CD4-positive, alpha-beta T cell treated with Interleukin-6 at 100 ng/mL for 8 hours (primary cell): ENCODE measurements at places on chromosomes 12 and 14.

GRCh38 chr14:69003626-69004025 lies 24.5 kb upstream of the ACTN1 start:
- no peak for DNase-seq

GRCh38 chr12:52920937-52921336 lies 16.1 kb upstream of the KRT8 start:
- DNase-seq, result no peak

GRCh38 chr12:99618657-99619056 lies 28.9 kb upstream of the GARIN6 start:
- DNase-seq, result no peak

DNA sequence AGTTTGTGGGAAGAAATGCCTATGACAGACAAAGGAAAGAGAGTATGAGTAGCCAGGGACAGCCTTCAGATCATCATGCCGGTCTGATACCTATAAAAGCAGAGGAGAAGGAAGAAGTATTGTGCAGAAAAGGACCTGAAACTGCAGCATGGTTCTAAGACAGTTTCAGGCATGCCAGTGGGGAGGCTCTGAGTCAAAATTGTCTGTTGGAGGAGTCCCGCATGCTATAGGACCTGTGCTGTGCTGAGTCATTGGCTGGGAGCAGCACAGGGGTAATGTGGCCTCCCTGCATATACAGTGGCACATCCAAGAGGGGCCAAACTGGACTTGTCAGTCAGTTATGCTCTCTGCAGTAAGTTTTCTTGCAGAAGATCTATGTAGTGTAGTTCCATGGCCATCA lies 40.7 kb downstream of the NEUROD4 start:
- no peak for DNase-seq

GRCh38 chr14:66273261-66273832 lies 212.8 kb upstream of the CCDC196 start:
- no peak for DNase-seq

DNA sequence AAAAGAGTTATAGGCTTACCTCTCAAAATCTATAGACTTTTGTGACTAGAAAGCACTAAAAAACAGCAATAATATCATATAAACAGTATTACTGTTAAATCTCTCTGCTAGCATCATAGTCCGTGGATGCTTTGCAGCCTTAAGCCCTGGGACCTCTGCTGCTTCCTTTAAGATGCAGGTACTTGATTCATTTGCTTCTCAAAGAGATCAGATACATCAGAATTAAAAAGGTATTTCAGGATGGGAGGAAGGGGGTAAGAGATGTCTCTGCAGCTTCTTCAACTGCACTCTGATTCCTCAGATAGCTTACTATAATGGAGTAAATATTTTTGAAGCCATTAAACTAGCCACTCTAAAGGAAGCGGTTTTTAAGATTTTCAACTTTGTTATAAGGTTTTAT lies 49.3 kb downstream of the PAPLN start:
- no peak for DNase-seq

GRCh38 chr12:119528241-119528640 lies 65.3 kb upstream of the TMEM233 start:
- DNase-seq, result no peak

- no peak for DNase-seq
Measured at GRCh38 chr14:89920056-89920455, 34.5 kb downstream of the EFCAB11 start.

DNA sequence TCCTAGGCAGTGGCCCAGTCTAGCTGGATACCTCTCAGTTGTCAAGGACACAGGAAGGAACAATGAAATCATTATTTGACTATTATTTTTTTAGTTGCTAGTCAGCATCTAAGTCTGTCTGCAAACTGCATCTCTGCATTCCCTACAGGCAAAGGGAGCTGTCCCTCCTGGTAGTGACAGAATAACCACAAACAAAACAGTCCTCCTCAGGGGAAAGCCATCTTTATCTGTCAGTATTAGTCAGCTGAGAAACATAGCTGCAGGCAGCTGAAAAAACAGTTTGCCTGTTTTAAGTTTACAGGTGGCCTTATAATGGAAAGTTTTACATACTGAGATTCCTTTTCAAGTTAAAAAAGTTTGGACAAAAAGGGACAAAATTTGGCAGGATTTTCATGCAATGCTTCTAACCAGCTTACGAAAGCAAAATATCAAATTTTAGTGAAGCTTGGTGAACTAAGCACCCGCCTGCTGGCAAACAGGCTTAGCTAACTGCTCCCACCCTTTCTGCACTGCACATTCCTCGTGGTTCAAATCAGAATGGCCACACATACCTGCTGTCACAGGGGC lies 29.5 kb downstream of the SLC25A21 start:
- DNase-seq, result no peak

GRCh38 chr12:58615576-58615975 lies 304.7 kb downstream of the LRIG3 start:
- no peak for DNase-seq

GRCh38 chr14:54647378-54647777 lies 80.5 kb downstream of the SAMD4A start:
- no peak for DNase-seq

DNA sequence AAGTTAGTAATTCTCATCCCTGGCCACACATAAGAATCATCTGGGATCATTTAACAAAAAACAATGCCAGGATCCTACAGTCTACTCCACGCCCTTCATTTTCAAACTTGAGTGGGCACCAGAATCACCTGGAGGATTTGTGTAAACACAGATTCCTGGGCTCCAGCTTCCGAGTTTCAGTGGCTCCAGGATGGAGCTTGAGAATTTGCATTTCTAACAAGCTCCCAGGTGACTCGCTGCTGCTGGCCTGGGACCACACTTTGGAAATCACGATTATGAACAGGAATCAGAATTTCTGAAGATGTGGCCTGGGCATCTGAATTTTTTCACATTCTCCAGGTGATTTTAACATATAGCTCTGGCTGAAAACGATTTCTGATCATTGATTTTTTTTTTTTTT lies 234.8 kb downstream of the CACNA1C start:
- no peak for DNase-seq

DNA sequence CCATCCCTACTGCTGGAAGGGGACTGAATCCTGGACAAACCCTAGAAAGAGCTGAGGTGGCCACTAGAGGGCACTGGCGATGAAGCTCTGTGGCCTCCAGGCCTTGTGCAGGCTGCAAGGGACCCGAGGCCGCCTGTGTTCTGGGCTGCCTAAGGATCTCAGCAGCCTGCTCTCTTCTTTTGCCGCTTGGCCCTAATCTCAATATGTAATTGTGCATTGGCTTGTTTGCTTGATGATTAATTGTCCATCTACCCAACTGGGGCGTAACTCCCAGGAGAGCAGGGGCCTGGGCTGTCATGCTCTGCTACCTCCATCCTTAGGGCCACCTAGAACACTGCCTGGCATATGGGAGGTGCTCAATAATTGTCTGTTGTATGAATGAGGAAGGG lies 73.8 kb downstream of the SYNE3 start:
- DNase-seq, result peak; percentile 74
